ENCODE measurements at places on chromosomes 12 and 14.

DNA sequence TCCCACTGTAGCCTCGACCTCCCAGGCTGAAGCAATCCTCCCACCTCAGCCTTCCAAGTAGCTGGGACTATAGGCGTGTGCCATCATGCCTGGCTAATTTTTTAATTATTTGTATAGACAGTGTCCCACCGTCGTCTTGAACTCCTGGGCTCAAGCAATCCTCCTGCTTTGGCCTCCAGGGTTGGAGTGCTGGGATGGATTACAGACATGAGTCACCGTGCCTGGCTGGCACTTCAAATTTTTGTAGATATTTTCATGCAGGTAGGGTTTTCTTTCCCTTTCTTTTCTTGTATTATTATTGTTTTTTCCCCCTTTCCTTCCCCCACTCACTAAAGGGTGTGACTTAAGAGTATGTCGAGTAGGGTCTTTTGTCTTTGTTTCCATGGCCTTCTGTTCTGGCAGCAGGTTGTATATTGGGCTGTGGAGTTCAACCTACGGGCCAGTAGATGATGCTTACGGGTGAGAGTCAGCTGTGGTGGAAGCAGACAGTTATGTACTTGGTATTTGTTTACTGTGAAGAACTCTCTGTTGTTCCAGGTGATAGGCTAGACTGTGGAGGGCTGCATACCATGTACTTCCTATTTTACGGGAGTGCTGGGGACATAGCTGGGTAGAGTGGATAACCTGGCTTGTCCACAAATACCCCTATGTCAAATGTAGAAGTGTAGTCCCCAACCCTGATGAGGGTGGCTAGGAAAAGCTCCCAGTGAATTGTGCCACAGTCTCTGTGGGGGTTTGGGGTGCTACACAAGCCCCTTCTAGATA is 30.7 kb downstream of the RAD51B start:
- no peak for DNase-seq

GRCh38 chr12:3680919-3681594 is 71.9 kb downstream of the CRACR2A start:
- DNase-seq: no peak

DNA sequence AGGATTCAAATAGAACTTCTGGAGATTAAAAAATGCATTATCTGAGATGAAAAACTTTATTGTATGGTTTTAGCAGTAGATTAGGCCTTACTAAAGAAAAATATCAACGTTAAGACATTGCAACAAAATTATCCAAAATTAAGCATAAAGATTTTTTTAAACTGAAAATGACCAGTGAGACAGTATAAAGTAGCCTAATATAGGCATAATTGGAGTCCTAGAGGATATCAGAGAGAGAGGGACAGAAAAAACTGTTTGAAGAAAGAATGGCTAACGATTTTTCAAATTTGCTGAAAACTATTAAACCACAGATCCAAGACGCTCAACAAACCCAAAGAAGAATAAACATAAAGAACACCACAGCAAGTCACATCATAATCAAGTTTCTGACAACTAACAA is 149.5 kb upstream of the LMNTD1 start:
- no peak for DNase-seq

GRCh38 chr12:130354407-130354806 is 16.7 kb downstream of the PIWIL1 start:
- no peak for DNase-seq

- no peak for DNase-seq
These were observed 32.0 kb downstream of the CDK17 start for GRCh38 chr12:96368233-96368632.

DNA sequence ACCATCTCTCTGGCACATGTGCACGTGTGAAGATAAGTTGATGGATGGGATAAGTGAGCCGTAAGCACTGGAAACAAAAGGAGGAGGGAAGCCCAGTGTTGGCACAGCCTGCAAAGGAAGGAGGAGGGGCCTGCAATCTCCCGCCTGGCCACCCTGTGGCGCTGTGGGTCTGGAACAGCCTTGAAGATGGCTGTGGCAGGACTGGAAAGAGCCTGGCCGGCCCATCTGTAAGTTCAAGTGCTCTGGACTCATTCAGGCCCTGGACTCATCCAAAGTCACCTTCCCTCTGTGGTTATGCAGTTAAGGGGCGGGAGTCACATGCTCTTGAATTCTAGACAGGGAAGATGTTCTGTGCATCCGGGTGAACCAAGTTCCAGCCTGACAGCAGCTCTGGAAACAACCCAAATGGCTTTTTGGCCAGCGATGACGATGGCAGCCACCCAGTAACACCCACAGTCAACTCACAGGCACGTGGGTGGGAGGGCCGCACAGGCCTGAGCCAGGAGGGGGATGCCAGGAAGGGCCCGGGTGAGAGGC is 50.4 kb downstream of the CHGA start:
- DNase-seq: no peak

GRCh38 chr12:45973526-45973925 is 16.8 kb downstream of the SCAF11 start:
- DNase-seq: no peak

DNA sequence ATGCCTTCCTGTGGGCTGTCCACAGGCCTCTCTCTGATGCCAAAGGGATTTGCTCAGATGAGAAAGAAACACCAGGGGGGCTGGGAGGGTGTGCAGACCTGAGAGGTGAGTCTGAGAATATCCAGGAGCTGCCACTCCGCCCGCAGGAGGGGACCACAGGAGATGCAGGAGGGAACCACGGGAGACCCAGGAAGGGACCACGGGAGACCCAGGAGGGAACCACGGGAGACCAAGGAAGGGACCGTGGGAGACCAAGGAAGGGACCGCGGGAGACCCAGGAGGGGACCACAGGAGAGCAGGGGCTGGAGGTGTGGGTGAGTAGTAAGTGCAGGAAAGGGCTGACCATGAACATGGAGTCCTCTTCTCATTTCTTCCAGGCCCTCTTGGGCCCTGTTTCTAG is 74.6 kb upstream of the SFSWAP start:
- DNase-seq: no peak

DNA sequence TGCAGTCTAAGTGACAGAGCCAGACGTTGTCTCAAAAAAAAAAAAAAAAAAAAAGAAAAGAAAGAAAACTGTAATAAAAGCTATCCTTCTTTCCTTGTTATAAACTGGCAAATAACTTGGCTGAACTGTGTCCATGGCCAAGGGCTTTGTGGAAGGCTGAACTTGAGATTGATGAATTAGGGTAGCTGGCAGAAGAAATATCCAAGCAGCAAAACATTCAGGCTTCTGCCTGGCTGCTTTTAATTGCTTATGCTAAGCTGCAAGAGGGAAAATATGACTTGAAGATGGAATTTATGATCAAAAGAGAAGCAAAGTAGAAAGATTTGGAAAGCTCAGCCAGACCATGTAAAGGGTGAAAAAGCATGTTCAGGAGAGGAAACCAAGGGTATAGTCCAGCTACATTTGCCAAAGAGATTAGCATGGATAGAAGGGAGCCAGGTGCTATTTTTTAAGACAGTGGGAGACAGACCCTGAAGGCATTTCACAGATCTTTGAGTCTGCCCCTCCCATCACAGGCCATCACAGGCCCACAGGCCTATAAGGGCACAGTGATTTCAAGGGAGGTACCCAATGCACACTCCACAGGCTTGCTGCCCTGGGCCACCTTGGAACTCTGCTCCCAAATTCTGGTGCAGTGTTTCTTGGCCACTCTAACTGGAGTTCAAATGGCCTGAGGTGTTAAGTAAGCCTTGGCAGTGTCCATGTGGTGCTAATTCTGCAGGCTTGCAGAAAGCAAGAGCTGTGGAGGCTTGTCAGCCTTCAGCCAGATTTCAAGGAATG is 226.0 kb downstream of the AEBP2 start:
- no peak for DNase-seq

GRCh38 chr14:103529383-103530365 is 678 bp downstream of the TRMT61A start:
- DNase-seq: no peak

- no peak for DNase-seq
These were observed 138.6 kb downstream of the EPS8 start for GRCh38 chr12:15650399-15651128.

Data from AG04449 (cell line).